Fibroblast of skin of abdomen (primary cell): ENCODE measurements at places on chromosomes 5 and 9.

GRCh38 chr9:137738703-137739102, 119.9 kb downstream of the EHMT1 start:
- no peak for DNase-seq

- no peak for DNase-seq
Observed at GRCh38 chr9:27394826-27395201, 97.9 kb upstream of the EQTN start.

DNA sequence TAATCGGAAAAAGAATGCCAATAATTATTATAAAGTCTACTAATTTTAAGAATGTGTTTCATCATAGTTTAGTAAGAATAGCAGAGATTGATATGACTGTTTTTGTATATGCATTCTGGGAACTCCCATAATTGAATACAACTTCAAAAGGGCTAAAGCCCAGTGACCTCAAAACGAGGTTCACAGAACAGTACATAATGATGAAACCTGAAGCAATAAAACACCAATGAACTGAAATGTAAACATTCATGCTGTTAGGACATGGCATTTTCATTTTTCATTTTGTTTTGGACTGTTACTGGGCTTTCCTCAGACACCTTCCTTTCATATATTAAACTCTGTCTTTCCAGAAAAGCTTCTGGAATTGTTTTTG, 684 bp upstream of the JMY start:
- peak; percentile 69 for DNase-seq

DNA sequence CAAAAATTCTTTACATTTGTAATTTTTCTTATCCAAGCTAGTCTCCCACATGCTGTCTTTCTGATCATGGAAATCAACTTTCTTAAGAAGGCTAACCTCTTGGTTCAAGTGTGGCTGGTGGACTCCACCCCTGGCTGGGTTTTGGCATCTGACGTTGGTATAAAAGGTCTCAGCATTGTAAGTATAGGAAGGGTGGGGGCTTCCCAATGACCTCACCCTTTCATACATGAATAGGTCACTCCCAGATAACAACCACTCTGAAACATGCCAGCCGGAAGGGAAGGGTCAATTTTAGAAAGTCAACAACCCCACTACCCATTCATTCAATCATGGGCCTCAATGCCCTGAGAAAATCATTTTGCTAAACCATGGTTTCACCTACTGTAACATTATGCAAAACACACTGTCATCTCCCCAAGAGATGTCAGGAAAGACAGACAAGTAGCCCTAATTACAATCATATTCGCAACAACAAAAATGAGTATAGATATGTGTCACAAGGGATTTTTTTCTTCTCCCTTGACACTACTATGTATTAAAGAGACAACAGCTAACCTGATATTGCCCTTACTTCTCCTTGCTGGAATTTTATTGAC, 31.9 kb upstream of the PCSK5 start:
- DNase-seq: no peak

GRCh38 chr5:138032028-138032571, 779 bp downstream of the FAM13B start:
- peak; percentile 28 for DNase-seq
